ENCODE measurements at places on chromosomes 3 and 15. TPM values are rescaled to one million over a fixed set of nuclear protein-coding genes. Genes with fewer than 3 reads are reported as not detected.

GRCh38 chr3:9253327-9253726, 3.9 kb upstream of the SRGAP3 start:
- no peak for DNase-seq

- no peak for DNase-seq
Measured at GRCh38 chr3:23314981-23315762, 112.0 kb downstream of the UBE2E2 start.

GRCh38 chr15:99956022-99956775, 223.0 kb upstream of the LYSMD4 start:
- no peak for DNase-seq

- DNase-seq, result no peak
Measured at GRCh38 chr15:41577863-41578735, 19.1 kb downstream of the TYRO3 start.

DNA sequence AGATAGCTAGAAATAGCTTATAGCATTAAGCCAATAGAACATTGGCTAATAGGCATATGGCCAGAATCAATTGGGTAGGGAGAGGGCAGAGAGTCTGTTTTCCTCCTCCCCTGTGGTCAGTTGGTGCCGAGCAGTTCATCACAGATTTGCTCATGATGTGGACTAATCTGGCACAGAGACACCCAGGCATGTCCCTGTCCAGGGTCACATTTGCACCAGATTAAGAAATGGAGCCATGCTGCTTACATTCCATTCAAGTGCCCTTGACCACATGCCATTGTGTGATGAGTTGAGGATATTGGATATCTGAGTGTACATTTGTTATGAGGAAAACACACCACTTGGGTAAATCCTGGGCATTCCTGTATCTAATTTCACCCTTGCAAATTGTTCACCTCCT, 53.4 kb downstream of the USP13 start:
- no peak for DNase-seq

GRCh38 chr3:140416666-140417065, 261.2 kb upstream of the TRIM42 start:
- DNase-seq, result no peak

CDHR4 gene
- polyA plus RNA-seq, result 0.12 TPM

SLC15A2 gene
- polyA plus RNA-seq, result 9.6 TPM
